ENCODE measurements at places on chromosomes 3 and 15.

- DNase-seq, result no peak
Measured at GRCh38 chr15:33580526-33580925, 269.8 kb downstream of the RYR3 start.

DNA sequence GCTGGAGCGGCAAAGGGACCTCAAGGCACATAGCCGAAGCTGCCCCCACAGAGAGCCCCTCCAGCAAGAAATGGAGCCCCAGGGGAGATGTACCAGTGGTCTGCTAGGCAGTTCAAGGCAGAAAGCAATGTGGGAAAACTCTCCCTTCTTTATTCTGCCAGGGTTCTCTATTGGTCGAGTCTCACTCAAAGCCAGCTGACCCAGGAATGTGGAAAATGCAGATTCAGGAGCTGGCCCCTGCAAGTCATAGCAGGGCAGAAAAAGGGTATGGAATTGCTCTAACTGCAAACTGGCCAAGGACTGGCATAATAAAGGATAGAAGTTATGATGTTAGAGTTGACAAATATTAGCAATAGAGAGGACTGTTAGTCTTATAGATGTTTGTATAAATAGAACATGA lies 4.0 kb upstream of the TOPAZ1 start:
- no peak for DNase-seq

- no peak for DNase-seq
Measured at GRCh38 chr3:185659942-185660921, 74.1 kb downstream of the SENP2 start.

DNA sequence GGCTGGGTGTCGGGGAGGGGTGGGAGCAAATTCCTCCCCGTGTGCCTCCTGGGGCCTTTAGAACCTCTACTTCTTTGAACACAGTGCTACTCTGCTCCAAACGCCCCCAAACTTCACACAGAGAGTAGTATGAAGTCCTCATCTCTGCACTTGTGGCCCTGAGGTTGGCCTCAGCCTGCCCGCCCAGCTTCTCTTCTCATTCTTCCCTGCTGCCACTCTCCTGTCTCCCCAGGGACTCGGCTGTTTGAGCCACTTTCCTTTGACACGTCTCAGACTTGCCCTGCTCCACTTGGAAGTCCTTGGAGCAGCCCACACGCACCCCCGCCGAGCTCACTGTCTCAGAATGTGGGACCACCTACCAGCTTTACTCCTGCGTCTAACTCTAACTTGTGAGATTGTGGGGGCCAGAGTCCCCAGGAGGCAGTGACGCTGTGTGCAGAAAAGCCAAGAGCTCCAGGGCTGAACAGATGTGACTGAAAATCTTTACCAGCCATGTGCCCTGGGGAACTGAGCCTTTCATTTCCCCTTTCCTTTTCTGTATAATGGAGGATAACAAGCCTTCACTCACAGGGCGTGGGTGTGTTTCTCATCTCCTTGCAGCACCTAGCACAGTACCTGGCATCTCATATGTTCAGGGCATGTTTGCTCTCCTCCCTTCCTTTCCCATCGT lies 233.6 kb upstream of the CTDSPL start:
- no peak for DNase-seq

- DNase-seq, result no peak
Measured at GRCh38 chr3:123658852-123659206, 74.0 kb upstream of the HACD2 start.

DNA sequence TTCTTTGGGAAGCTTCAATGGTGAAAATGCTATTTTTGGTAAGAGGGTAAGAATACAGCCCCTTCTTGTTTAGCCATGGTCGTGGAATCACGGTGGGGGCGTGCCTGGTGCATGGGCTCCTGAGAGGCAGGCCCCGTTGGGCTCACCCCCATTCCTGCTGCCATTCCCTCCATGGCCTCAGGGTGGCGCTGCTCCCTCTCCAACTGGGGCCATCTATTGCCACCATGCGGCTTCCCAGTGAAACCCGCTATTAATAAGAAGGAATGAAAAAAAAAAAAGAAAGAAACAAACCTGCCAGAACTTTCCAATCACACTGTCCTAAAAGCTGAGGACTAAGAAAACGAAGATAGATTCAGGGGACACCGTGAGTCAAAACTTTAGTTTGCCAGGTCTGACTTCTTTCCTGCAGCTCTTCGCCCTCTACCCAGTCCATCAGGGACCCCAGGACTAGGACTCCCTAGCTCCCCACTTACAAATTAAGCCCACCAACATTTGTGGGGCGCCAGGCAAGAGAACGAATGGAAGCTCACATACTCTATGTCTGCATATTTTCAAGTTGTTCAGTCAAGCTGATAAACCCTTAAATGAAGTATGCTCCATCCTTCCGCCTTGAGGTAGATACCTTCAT lies 30.6 kb upstream of the ABHD2 start:
- peak; percentile 64 for DNase-seq

- DNase-seq, result no peak
Measured at GRCh38 chr3:25265284-25265683, 162.8 kb upstream of the RARB start.

GRCh38 chr3:58495101-58495500 lies 3.2 kb downstream of the KCTD6 start:
- DNase-seq, result no peak

DNA sequence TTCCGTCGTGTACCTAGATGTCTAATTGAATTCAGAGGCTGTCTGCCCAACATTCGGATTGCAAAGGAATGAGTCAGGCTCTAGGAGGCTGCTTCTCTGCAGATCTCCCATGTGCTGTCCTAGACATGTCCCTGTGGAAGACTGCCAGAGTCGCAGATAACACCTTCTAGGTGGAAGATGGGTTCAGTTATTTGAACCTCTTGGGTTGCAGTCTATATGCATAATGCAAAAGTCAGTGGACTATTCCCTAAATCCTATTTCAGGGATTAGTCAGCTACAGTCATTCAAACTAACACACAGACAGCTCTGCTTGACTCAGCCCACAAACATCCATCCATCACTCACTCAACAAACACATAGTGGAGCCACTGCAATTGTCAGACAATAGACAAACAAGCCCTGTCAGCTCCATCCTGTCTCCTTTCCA lies 300.0 kb upstream of the CTNNB1 start:
- no peak for DNase-seq

- no peak for DNase-seq
Measured at GRCh38 chr15:22850055-22850454, 11.6 kb downstream of the NIPA2 start.

DNA sequence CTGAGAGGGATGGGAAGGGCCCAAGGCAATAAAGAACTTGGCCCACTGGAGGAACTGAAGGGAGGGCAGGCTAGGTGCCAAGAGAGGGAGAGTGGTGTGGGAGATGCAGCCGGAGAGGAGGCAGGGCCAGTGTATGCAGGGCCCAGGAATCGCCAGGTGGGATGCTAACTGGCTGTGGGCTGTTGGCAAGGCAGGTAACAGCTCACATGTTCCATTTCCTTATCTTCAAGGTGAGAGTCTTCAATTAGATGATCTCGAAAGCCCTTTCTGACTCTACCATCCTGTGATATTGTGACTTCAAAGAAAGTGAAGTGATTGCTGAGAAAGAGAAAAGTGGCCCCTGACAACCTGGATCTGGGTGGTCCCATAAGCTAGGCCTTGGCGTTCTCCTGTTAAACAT lies 49.0 kb downstream of the CASR start:
- no peak for DNase-seq

- no peak for DNase-seq
Measured at GRCh38 chr3:30667280-30667651, 60.9 kb downstream of the TGFBR2 start.

DNA sequence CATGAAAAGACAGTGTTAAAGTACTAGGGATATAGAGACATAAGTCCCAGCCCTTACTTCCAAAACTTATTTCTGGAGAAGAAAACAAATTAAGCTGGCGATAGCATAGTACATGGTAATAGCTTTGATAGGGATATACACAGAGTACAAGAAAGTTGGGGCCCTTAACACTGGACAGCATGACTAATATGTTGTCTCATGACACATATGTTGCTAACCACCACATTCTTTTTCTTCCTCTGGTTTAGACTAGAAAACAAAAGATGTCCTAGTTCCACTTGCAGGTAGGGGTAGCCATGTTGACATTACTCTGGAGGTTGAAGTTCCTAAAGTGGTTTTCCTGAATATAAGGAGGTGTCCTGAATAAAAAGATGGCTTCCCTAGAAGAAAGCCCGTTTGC lies 75.3 kb downstream of the RFX7 start:
- DNase-seq, result no peak

DNA sequence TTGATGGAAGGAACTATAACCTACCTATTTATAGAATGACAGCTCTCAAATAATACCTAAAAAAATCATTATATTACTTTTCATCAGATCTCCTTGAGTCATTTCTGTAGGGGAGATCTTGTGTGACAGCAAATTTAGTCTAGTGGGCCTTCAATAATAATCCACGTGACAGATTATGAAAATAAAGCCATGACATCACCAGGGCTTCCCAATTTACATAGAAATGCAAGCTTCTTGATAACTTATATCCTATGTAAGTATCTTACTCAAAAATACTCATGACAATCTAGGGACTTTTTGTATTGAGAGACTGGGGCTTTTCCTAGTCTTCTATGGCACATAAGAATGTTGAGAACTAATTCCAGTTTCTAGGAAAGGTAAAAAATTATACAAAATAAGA lies 21.6 kb downstream of the IFT57 start:
- DNase-seq, result no peak

DNA sequence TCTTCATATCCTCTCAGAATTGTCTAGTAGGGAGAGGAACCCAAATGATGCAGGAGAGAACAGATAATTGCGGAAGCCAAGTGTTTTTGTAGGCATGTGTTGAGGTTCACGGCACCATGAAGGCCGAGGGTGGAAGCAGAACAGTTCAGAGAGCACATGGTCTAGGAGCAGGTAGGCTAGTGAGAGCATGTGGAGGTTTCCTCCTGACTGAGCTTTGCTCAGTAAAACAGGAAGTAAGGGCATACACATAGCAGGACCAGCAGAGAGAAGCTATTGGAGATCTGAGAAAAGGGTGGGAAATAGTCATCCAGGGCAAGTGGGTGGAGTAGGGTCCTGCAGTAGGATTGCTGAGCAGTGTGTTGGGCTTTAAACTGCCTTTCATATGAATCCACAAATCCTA lies 491.1 kb downstream of the FHIT start:
- no peak for DNase-seq

- no peak for DNase-seq
Measured at GRCh38 chr3:114499976-114500375, 206.1 kb downstream of the TIGIT start.

DNA sequence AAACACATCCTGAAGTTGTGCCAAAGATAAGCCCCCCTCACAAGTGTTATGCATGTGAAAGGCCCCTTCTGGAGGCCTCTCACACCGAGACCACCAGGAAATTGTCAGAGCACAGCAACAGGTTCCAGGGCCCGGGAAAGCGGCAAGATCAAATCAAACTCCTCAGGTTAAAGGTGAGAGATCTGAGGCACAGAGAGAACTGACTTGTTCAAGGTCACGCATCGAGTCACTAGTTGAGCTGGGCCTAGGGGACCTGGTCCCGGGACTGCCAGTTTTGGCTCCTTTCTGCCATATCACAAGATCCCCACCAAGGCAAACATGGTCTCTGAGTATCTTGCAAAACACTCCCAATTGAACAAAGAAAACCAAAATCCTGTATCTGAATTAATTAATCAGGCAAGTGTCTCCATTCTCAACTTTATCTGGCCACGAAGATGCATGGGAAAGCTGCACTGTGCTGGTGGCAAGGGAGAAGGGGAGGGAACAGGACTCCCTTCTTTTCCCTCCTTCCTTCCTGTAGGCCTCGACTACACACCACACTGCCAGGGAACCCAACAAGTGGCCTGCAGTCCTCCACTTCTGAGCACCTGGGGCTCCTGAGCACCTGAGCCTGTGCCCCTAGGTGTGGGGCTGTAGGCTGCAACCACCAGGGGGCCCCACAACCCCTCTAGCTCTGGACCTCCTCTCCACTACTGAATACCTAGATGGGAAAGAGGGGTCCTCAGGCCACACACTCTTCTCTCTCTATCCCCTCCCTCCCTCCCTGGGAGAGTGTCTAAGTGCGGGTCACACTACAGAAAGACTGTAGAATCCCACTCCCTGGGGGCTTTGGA lies 37.3 kb downstream of the ANP32A start:
- DNase-seq, result no peak

GRCh38 chr3:55584716-55585368 lies 97.7 kb upstream of the WNT5A start:
- DNase-seq, result no peak

- DNase-seq, result no peak
Measured at GRCh38 chr3:101730839-101731238, 6.4 kb downstream of the CEP97 start.

DNA sequence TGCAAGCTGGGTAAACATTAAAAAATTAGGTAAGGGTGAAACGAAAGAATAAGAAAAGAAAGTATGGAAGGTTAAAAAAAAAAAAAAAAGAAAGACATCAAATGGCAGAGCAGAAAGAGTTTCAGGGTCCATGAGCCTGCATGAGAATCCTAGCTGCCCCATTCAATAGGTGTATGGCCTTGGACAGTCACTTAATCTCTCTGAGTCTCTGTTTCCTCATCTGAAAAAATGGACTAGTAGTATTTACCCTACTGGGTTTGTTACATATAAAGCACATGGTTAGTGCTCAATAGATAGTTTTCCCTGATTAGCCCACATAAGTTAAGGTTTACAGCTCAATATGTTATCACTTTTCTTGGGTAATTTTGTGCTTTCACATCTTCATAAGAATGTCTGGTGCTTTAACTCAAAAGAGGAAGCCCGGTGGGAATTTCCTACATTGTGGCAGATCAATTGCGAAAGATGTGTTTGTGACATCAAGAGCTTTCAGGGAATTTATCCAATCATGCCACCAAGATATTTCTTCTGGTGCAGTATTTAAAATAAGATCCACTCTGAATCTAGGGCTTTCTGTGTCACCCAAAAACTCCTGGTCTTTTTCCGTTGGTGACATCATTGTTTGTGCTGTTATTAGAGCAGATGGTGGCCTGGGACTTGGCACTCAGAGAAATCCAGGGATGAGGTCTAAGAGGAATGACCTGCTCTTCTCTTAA lies 57.2 kb upstream of the UBE2E1 start:
- DNase-seq, result no peak

- DNase-seq, result no peak
Measured at GRCh38 chr15:74609938-74610301, 5.7 kb upstream of the CLK3 start.

DNA sequence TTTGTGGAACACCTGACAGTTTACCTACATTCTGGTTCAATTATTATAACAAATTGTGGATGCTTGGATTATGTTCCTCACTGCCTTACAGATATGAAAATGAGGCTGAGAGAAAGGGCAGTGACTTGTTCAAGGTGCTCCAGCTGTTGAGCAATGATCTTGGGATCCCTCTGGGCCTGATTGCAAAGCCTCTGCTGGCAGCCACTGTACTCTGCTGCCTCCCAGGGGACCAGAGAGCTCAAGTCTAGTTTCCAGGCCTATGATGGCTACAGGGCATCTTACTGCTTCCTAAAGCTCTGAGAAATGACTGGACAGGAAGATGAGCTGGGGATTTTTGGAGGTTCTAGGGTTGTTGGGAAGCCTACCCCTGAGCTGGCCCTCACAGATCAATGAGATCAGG lies 2.3 kb upstream of the SHC4 start:
- no peak for DNase-seq

- no peak for DNase-seq
Measured at GRCh38 chr3:113431811-113432210, 9.5 kb downstream of the CFAP44 start.

GRCh38 chr3:36679384-36680200 lies 84.8 kb downstream of the DCLK3 start:
- DNase-seq, result no peak

Measured in stimulated activated CD8-positive, alpha-beta memory T cell treated with anti-CD3 and anti-CD28 coated beads, Interleukin-4, amount 100 ng/mL, for 1 hour (primary cell).